ENCODE measurements at places on chromosomes 7 and 10.

- peak; percentile 19 for DNase-seq
Observed at GRCh38 chr7:18352339-18353255, 143.0 kb upstream of the HDAC9 start.

DNA sequence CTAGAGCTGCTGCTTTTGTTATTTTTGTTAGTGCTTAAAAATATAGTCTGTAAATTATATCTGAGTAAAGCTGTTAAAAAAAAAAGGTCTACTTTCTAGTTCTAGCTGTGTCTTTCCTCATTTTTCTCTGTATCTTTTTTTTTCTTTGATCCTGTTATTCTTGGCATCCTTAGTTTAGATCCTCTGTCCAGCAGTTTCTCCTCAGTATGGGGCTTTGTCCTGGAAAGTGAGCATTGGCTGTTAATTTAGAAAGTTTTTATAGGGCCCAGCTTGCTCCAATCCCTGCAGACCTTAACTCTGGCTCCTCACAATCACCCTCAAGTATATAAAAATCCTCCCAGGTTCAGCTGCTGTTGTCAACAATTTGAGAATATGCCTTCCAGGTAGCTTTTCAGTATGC, 23.5 kb downstream of the DDX50 start:
- no peak for DNase-seq

DNA sequence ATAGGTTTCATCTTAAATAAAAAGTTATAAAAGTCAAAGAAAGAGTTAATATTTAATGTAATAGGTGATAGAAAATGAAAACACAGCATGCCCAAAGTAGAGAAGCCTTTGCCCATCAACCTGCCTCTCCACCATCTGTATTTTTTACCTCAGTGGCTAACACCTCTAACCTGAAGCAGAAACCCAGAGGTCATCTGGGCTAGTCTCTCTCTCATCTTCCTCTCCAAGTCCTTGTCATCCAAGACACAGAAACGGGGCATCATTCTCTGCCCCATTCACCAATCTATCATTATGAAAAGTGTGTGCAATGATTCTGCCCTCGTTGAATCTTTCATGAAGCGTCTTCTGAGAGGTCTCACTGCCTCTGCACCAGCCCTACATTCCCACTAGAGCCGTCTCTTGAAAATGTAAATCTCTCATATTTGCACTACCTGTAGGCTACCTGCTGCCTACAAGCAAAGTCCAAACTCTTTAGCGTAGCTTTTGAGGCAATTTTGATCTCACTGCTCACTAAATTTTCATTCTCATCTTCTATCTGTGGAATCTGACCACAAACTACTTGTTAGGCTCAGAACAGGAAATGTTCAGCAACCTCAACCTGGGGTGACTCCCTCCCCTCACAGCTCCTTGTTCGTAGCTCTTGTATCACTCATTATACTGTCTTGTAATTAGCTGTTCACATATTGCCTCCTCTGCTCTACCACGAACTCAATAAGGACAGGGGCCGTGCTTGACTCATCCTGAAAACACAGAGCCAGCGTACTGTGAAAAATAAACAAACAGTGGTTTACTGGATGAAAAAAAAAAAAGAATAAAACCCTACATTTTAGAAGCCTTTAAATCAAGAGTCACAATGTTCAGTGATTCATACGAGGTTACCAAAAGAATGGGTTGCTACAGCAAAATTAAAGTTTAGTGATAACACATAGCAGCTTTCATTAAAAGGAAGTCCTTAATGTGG, 83.1 kb downstream of the CTNNA3 start:
- DNase-seq: peak; percentile 70

- DNase-seq: no peak
Observed at GRCh38 chr7:30255064-30255769, 29.2 kb upstream of the ZNRF2 start.

- DNase-seq: no peak
Observed at GRCh38 chr7:69683002-69683401, 84.7 kb downstream of the AUTS2 start.

DNA sequence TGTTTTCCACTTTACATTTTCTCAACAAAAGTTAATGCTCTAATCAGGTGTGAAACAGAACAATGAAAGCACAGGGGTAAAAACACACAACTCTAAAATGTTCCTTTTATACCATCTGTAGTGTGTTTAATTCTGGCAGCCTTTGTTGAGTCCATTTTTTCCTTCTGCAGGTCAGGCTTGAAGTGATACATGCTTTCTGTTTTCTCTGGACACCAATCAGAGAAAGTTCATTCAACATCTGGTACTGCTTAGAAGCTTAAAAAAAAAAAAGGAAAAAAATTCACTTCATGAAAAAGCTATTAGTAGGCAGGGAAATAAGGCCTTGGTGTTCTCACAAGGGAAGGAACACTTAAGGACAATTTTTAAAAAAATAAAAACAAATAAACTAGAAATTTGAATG, 231.3 kb upstream of the RHOBTB1 start:
- no peak for DNase-seq

DNA sequence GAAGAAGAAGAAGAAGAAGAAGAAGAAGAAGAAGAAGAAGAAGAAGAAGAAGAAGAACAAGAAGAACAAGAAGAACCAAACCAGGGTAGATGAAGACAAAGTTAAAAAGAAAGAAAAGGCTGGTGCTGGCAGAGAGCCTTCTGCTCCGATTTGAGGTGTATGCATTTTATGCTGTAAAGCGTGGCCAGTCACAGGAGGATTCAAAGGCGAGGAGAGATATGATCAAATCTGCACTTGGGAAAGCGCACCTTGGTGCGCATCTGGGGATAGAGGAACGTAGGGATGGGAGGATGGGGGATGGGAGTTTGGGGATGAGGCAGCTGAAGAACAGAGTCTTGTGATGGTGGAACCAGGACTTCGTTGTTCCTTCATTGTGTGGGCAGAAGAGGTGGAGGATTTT, at the start of gene NME8:
TSS of gene NME8 (plus strand) at position 301 of the 400 bp plus-strand sequence. CDS start 1,670 bp downstream, outside the sequence.
- DNase-seq: no peak

GRCh38 chr10:88896994-88897853, 17.2 kb downstream of the STAMBPL1 start:
- DNase-seq: peak; percentile 52

DNA sequence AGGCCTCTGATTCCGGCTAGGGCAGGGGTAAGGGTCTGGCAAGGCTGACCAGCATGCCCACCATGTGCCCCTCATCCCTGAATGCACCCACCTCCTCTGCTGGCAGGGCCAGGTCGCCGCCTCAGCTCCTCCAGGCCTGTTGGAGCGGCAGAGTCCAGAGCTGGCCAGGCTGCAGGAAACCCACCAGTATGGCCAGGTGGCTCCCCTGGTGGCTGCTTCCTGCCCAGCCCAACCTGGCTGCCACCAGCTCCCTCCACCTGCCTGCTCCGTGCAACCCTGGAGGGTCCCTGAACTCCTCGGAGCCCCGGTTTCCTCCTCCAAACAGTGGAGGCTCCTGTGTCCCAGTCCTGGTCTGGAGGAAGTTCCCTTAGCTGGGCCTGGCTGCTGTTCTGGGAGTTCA, 39.6 kb downstream of the MICALL2 start:
- DNase-seq: no peak

- no peak for DNase-seq
Observed at GRCh38 chr7:18639711-18640110, 144.2 kb downstream of the HDAC9 start.

- DNase-seq: peak; percentile 73
Observed at GRCh38 chr7:75776295-75776971, 4.4 kb upstream of the CCL26 start.

- no peak for DNase-seq
Observed at GRCh38 chr10:91680487-91680886, 47.6 kb upstream of the PPP1R3C start.

DNA sequence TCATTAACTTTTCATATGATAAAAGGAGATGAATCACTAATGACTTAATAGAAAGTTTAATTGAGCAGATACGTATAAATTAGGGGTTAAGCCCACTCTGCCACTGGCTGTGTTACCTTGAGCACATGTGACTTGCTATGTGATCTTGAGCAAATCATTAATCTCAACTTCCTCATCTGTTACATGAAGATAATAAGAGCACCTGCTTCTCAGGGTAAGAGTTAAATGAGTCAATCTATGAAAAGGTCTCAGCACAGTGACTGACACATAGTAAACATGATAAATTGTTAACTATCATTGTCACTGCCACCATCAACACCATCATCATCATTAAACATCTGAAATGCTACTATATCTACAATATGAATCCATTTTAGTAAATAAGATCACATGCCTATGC, 110.8 kb downstream of the TPK1 start:
- DNase-seq: no peak

- DNase-seq: no peak
Observed at GRCh38 chr10:13086056-13086455, 13.9 kb upstream of the OPTN start.

GRCh38 chr10:95688648-95689047, 5.1 kb downstream of the TCTN3 start:
- no peak for DNase-seq

DNA sequence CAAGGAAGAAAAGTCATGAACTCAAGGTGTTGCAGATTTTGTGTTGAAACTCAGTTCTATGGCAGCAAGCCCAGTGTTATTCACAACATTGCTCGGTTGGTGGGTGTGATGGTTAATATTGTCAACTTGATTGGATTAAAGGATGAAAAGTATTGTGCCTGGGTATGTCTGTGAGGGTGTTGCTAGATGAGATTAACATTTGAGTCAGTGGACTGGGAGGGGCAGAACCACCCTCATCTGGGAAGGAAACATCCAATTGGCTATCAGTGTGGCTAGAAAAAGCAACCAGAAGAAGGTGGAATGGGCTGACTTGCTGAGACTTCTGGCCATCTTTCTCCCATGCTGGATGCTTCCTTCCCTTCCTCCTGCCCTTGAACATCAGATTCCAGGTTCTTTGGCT, 353.2 kb downstream of the ADRA2A start:
- DNase-seq: peak; percentile 2

All from activated CD4-positive, alpha-beta T cell treated with anti-CD3 and anti-CD28 coated beads for 48 hours (primary cell).